ENCODE measurements at places on chromosomes 12 and 14.
A peak's percentile ranks its signal among the peaks of the same experiment; 100 is the strongest.

GRCh38 chr12:51077930-51078329 is 5.5 kb downstream of the CSRNP2 start:
- no peak for DNase-seq

GRCh38 chr12:47052274-47052673 is 27.1 kb upstream of the PCED1B start:
- no peak for DNase-seq

DNA sequence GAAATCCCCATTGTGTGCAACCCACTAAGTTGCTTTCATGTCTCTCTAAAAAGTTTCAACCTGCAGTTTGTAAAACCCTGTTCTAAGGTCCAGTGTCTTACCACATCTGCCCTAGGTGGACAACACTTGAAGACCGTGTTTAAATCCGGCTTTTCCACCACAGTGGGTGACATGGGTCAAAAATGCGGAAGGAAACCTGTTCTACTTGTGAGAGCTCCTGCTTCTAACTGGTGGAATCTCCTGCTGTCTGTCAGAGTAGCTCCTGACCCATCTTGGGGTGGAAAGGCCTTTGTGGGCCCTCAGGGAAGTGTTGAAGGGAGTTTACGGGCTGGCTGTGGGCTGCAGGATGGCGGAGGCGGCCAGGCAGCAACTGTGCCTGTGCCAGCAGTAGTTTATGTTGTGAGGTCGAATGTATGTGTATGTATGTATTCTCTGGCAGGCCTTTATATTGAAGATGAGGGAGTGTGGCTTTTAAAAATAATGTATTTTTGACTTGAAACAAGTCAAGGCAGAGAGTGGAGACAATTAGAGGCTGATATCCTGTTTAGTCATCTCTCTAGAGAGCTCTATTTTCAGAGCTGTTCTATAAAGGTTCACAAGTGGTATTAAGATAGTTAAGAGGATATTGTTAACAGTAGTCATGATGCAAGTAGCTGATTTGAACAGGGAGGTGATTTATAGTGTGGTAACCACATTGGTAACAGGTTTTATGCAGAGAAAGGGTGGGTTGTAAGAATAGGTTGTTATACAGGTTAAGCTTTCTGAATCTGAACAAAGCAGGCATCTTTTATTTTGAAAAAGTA is 67.0 kb downstream of the PRKCH start:
- DNase-seq: peak; percentile 2

GRCh38 chr14:67666750-67667449 is 7.5 kb downstream of the VTI1B start:
- DNase-seq: peak; percentile 40

- DNase-seq: no peak
These were observed 345.2 kb upstream of the FKBP4 start for GRCh38 chr12:2449586-2449985.

DNA sequence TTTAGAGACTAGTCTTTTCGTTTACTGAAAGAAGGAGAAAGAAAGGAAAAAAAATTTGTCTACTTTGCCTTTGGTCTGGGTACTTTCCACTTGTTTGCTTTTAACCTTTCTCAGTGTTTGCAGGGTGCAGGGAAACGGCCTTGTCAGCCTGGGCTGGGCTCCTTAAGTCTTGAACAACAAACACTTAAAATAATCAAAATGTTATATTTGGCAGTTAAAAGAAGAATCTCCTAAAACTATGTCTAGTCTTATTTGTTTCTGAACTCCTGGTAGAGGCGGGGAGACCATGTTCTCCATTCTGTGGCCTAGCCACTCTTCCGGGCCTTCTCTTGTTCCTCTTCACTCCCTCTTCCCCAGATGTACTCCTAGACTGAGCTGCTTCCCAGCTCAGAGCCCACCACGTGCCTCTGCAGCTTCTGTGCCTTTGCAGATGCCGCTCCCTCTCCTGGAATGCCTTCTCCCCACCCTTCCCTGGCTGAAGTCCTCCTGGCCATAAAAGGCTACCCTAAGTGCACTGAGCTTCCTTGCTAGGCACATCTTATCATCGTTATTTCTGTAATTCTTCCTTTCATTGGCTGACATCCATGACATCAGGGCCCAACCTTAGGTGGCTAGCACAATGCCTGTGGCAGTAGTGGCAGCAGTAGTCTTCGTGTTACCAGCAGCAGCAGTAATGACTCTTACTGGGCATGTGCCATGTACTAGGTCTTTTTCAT is 432.9 kb downstream of the ZFP36L1 start:
- no peak for DNase-seq

GRCh38 chr12:12099102-12099501 is 28.4 kb downstream of the BCL2L14 start:
- no peak for DNase-seq

- no peak for DNase-seq
These were observed 15.1 kb downstream of the ADIPOR2 start for GRCh38 chr12:1705774-1706631.

DNA sequence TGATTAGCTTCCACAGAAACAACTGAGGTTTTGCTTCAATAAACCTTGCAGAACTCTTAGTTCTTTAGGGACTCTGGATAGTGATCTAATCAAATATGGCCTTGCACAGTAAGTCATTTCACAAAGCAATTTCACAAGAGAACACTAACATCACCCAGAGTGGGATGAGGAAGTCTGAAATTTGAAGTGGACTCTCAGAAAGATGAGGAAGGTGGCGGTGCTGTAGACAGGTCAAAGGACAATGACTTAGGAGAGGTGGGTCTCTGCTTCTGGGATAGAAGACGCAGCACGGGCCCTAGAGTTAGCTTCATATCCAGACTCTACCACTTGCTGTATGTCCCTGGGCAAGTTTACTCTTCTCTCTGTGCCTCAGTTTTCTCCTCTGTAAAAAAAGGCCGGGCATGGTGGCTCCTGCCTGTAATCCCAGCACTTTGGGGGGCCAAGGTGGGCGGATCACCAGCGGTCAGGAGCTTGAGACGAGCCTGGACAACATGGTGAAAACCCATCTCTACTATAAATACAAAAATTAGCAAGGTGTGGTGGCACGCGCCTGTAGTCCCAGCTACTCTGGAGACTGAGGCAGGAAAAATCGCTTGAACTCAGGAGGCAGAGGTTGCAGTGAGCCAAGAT is 18.9 kb downstream of the FOS start:
- DNase-seq: no peak

DNA sequence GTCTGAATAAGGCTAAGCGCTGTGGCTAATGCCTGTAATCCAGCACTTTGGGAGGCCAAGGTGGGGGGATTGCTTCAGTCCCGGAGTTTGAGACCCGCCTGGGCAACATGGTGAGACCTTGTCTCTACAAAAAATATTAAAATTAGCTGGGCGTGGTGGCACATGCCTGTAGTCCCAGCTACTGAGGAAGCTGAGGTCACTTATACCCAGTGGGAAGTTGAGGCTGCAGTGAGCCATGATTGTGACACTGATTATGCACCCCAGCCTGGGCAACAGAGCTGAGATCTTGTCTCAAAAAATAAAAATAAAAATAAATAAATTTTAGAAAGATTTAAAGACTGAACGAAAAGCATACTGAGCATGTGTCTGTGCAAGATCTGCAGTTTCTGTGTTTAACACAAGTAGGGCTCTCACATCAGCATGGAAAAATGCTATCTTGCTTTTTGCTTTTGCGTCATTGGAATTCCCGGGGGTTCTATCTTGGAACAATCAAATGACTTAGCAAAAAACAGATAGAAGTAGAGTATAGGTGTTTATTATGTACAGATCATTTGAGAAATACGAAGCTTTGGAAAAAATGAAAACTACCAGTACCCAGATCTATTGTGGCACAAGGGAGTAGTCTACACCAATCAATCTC is 161.9 kb downstream of the CAPZA3 start:
- DNase-seq: no peak

GRCh38 chr12:120500581-120500980 is 4.7 kb downstream of the DYNLL1 start:
- DNase-seq: no peak

DNA sequence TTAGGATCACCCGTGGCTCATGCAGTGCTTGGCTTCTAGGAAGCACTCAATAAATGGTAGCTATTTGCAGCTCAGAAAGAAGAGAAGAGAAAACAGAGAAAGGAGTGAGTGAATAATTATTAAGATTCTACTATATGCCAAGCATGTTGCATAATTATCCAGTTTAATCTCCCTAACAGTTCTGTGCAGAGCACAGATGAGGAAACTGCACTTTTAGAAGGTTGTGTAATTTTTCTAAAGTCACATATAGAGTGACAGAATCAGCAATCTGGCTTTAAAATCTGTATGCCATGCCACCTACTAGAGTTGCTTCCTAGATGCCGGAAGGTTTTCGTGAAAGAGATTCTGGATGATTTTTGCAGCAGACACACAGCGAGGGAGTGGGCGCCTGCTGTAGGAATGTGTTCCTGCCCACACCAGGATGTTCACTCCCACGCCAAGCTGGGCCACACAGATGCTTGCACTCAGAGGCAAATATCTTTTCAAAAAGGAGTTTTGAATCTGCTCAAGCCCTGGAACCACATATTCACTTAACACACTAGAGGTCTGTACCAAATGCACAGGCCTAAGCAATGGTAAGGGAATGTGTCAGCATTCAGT is 50.2 kb upstream of the SMCO2 start:
- DNase-seq: no peak

DNA sequence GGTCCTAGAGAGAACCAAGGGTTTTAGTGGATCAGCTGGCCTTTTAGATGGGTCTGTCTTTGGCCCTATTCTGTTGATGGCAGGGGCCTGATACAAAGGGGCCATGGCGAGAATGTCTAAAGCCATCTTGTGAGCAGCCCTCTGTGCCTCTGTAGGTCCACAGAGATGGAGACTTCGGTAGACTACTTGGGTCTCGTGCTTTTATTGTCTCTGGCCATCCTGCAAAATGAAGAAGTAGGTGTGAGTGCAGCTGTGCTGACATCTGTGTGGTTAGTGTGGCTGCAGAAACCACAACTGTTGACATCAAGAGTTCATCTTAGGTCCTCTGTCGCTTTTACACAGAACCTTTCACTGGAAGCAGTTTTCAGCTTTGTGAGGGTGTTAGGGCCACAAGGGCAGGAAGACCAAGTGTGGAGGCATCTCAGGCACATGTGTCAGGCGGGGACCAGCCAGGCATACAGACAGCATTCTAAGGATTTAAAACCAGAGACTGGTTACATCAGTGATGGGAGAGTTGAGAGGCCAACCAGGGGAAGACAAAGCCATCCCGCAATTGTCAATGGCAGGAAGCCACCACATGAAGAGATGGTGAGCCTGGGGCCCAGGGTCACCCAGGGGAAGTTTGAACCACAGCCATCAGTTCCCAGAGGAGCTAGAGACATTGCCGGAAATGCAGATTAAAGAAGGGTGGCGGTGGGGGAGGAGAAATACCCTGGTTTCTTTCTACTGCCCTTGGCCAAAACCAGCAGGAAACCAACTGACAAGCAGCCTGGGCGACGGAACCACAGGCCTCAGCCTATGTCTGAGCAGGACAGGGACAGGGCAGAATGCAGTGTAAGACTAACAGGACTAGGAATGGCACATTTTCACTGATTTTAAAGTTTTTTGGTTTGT is 13.0 kb upstream of the TPCN1 start:
- DNase-seq: no peak

GRCh38 chr12:108967869-108968540 is 52.9 kb downstream of the SVOP start:
- no peak for DNase-seq

GRCh38 chr14:95018821-95019220 is 138.5 kb downstream of the DICER1 start:
- peak; percentile 7 for DNase-seq

DNA sequence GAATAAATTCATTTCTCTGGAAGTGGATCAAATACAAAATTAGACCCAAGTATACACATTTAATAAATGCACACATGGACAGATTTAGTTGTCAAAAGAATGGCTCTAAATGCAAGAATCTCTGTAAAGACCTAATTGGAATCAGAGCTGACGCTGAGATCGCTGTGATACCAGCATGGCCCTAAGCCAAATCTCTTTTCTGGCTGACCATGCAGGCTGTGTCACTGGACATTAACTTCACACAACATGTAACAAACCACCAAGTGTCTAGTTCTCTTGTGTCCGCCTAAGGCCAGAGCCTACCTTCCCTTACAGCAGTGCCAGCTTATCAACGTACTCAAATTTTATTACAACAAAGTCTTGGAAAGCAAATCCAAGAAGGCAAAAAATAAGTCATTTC is 127.5 kb downstream of the MED13L start:
- no peak for DNase-seq

GRCh38 chr12:31321186-31321896 is 4.6 kb downstream of the SINHCAF start:
- no peak for DNase-seq

GRCh38 chr12:89357297-89357730 is 5.0 kb upstream of the DUSP6 start:
- no peak for DNase-seq

DNA sequence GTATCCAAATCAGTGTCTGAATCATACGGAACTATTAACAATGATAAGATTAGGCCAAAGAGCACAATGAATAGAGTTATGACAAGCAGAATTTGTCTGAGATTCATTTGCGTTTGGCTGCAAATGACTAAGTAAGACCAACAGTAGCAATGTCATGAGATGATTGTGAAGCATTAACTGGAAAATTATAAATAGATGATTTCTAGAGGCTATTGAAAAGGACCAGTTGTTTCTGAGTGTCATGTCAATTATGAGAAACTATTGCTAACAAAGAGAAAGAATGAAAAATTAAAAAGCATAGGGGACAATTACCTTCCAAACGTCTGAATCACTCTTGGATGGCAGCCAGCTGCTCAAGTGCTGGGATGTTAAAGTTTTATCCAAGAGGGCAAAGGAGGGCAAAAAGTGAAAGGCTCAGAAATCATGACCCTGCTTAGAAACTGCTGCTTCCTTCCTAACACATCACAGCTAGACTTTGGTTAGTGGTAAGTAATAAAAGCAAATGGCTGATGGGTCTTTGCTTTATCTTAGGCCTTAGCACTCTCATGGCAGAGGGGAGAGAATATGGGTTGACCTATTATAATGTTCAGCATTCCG is 89.0 kb downstream of the AKAP6 start:
- no peak for DNase-seq

DNA sequence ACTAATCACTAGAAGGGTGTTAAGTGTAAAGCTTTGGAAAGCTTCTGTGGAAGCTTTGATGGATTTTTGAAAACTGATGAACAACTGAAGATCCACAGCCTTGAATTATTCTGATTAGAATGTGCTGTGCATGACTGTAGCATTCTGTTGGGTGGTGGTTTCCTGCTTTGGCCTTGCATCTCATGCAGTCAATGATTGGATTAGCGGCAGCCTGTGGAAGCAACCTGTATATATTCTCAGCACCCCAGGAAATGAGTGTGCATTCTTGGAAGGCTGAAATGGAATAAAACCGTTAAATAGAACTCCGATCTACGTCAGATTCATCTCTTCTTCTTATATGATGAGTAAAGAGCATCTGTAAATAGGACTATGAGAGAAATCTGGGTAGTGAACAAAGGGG is 120.2 kb downstream of the SLC16A7 start:
- DNase-seq: no peak

- peak; percentile 37 for DNase-seq
These were observed 17.7 kb downstream of the SMCO2 start for GRCh38 chr12:27464220-27464554.

DNA sequence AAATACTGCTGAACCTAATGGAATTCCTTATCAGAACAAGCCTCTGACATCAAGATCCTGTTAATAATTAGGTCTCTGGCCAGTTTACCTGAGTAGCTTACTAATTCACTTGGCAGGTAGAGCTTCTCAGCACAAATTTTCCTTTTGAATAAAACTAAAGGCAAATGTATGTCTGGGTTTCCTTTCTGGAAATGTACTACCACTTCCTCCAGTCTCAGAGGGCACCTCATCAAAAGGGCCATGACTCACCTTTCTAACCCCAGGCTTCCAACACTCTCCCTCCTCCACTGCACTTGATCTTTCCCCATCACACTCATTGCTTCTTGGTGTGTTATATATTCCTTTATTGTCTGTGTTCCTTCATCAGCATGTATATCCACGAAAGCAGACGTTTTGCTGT is 90.5 kb downstream of the SLC2A13 start:
- no peak for DNase-seq

- DNase-seq: no peak
These were observed 750 bp downstream of the CS start for GRCh38 chr12:56299308-56299852.

Measured in AG09309 (cell line).